ENCODE measurements at places on chromosomes 5 and 9. TPM values are rescaled to one million over a fixed set of nuclear protein-coding genes. Genes with fewer than 3 reads are reported as not detected.

The GABRA1 gene
- total RNA-seq, result not detected

GRCh38 chr9:132230605-132231004 lies 68.7 kb downstream of the NTNG2 start:
- no peaks in the 10 kb centered on the region for H3K4me1 ChIP-seq
- H3K4me3 ChIP-seq, result no peak overlapping the region
- H3K36me3 ChIP-seq, result no peaks in the 10 kb centered on the region
- DNase-seq, result no peak
- H3K27ac ChIP-seq, result no peak overlapping the region

GRCh38 chr9:129170229-129170628 lies 7.8 kb downstream of the IER5L start:
- H3K36me3 ChIP-seq, result no peaks in the 10 kb centered on the region
- no peak for DNase-seq
- H3K27me3 ChIP-seq, result no peaks in the 10 kb centered on the region
- no peak overlapping the region for H3K4me3 ChIP-seq
- peaks cover 22% of the 10 kb centered on the region for H3K4me1 ChIP-seq

- H3K27me3 ChIP-seq, result no peaks in the 10 kb centered on the region
- no peaks in the 10 kb centered on the region for H3K36me3 ChIP-seq
- H3K27ac ChIP-seq, result no peak overlapping the region
These were observed 88.8 kb upstream of the TTC23L start for GRCh38 chr5:34750206-34750605.

The MAMDC2 gene
- 9.1 TPM for total RNA-seq

The PCDHA9 gene
- not detected for total RNA-seq

DNA sequence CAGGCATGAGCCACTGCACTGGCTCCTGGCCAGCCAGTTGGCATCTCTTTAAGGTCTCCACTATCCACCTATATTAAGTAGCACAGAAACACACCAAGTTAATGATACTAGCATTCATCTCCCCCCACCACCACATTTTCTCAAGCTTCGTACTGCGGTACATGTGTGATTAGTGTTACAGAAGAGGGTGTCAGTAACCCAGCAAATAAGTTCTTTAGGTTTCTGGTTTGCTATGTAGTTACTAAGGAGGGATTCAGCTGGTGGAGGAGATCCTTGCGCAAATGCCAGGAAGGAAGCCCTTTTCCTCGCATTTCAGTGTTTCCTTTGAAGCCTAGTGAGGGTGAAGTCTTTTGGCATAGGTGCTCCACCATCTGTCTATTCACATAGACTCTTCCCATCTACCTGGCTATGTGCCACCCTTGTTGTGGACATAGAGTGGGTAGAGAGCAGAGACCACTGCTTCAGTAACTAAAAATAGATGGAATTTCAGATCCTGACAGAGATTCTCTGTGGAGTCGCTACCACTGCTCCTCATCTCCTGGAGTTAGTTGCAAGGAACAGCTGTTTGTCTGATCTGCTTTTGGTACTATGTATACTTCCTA lies 16.7 kb downstream of the UBE2D2 start:
- no peak for DNase-seq
- peaks cover 38% of the 10 kb centered on the region for H3K4me1 ChIP-seq
- no peak overlapping the region for H3K4me3 ChIP-seq
- H3K27ac ChIP-seq, result no peak overlapping the region
- H3K27me3 ChIP-seq, result no peaks in the 10 kb centered on the region
- no peaks in the 10 kb centered on the region for H3K36me3 ChIP-seq

GRCh38 chr5:14720236-14720923 lies 55.9 kb downstream of the OTULIN start:
- no peak for DNase-seq
- H3K4me1 ChIP-seq, result no peaks in the 10 kb centered on the region
- peaks cover 62% of the 10 kb centered on the region for H3K36me3 ChIP-seq
- no peaks in the 10 kb centered on the region for H3K27me3 ChIP-seq
- H3K27ac ChIP-seq, result no peak overlapping the region
- H3K4me3 ChIP-seq, result no peak overlapping the region

GRCh38 chr5:88954511-88954910 lies 71.5 kb upstream of the MEF2C start:
- peaks cover 4% of the 10 kb centered on the region for H3K4me1 ChIP-seq
- no peaks in the 10 kb centered on the region for H3K27me3 ChIP-seq
- no peak overlapping the region for H3K27ac ChIP-seq
- no peak for DNase-seq
- H3K36me3 ChIP-seq, result no peaks in the 10 kb centered on the region

The ENHO gene
- total RNA-seq, result 0.37 TPM

DNA sequence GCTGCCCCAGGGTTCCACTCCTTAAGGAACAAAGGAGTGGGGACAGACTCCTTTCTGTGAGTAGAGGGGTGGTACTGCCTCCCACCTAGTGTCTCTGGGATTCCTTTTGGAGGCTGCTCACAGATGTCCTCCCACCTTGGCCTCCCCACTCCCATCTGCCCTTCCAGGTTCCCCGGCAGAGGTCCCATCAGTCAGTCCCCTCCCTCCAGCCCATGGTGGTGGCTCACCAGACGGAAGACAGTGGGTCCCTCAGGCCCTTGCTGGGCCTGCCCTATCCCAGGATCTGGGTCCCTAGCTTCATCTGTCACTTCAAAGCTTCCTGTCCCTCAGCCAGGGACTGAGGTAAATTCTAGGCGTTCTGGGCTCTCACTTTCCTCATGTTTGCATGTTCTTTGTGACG lies 35.6 kb upstream of the NEK6 start:
- no peak for DNase-seq
- peaks cover 56% of the 10 kb centered on the region for H3K4me1 ChIP-seq
- no peak overlapping the region for H3K27ac ChIP-seq
- no peak overlapping the region for H3K4me3 ChIP-seq
- no peaks in the 10 kb centered on the region for H3K36me3 ChIP-seq

The TAF11L10 gene
- not detected for total RNA-seq

- H3K4me1 ChIP-seq, result peaks cover 23% of the 10 kb centered on the region
- H3K27me3 ChIP-seq, result no peaks in the 10 kb centered on the region
- no peak overlapping the region for H3K27ac ChIP-seq
- H3K4me3 ChIP-seq, result no peak overlapping the region
- H3K36me3 ChIP-seq, result peaks cover 53% of the 10 kb centered on the region
These were observed 32.9 kb downstream of the TMEM252 start for GRCh38 chr9:68507806-68508145.

The EPB41L4B gene
- total RNA-seq, result 10.2 TPM

The CAVIN4 gene
- total RNA-seq, result 49.4 TPM

The GPR150 gene
- not detected for total RNA-seq

The DCP2 gene
- total RNA-seq, result 20.4 TPM

GRCh38 chr5:133950821-133951612 lies 17.4 kb downstream of the C5orf15 start:
- H3K27me3 ChIP-seq, result no peaks in the 10 kb centered on the region
- H3K36me3 ChIP-seq, result peaks cover 15% of the 10 kb centered on the region
- no peak for DNase-seq
- peaks cover 42% of the 10 kb centered on the region for H3K4me1 ChIP-seq
- no peak overlapping the region for H3K4me3 ChIP-seq

The C9orf43 gene
- total RNA-seq, result 0.75 TPM

DNA sequence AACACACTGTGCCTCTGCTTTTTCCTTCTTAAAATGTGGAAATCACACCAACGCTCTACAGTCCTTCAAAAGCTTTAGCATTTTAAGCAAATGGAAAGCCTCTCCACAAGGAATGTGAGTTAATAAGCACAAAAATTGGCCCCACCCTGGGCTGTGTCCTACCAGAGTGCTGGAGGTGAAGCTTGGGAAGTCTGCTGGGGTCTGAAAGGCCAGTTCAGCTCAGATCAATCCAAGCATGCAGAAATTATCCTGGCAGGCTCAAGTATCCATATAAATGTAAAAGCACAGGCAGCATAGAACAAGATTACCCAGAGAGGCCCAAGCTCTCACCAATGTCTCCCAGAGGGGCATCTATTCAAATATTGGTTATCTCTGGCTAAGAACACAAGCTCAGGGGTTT lies 98.5 kb downstream of the ESM1 start:
- no peak overlapping the region for H3K27ac ChIP-seq
- H3K4me1 ChIP-seq, result no peaks in the 10 kb centered on the region
- DNase-seq, result no peak
- peaks cover 3% of the 10 kb centered on the region for H3K27me3 ChIP-seq
- no peak overlapping the region for H3K4me3 ChIP-seq

DNA sequence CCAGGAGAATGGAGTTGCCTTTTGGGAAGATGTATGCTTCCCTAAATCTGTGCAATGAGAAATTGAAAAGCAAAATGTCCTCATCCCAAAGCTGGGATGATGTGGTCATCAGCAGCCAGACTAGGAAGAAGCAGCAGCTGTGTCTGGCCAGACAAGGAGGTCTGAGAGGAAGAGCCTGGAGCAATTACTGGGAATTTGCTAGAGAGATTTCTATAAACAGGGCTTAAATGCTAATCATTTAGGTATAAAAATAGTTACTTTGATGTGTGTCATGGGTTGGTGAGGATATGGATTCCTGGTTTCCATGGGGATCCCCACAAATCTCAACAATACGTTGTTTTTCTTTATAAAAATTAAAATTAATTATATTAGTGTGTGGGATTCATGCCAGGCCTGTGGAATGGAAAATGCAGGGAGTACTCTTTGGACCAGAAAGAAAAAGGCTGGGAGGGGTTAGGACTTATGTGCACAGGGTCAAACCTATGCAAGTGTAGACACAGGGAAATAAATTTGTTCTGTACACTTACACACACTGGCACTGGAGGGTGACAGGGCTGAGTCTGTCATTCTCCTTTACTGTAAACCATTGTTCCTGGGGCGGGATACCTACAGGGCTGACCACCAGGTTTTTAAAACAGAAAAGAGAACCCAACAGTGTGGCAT lies 58.7 kb upstream of the TRPC7 start:
- H3K27me3 ChIP-seq, result no peaks in the 10 kb centered on the region
- no peak overlapping the region for H3K27ac ChIP-seq
- no peaks in the 10 kb centered on the region for H3K36me3 ChIP-seq

GRCh38 chr9:115063058-115063845 lies 54.7 kb downstream of the TNC start:
- no peak overlapping the region for H3K4me3 ChIP-seq
- no peaks in the 10 kb centered on the region for H3K36me3 ChIP-seq
- no peaks in the 10 kb centered on the region for H3K27me3 ChIP-seq
- H3K4me1 ChIP-seq, result no peaks in the 10 kb centered on the region

GRCh38 chr5:32018476-32019436 lies 155.4 kb downstream of the GOLPH3 start:
- peaks cover 20% of the 10 kb centered on the region for H3K4me1 ChIP-seq
- no peak overlapping the region for H3K4me3 ChIP-seq

DNA sequence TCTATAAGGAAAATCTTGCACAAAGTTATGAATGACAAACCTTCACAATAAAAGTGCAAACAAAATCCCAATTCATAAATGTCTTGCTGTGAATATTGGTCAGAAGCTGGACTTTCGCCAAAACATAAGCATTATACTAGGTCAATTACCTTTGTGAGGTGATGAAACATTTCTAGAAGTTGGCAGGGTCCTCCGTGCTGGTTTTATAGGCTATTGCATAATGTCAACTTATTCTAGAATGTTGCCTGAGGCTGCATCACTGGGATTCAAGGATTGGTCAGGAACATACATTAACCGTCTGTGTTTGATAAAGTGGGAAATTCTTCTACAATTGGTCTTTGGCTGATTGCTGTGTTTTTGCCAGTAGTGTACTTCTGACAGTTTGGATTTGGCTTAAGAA lies 49.8 kb upstream of the PALM2AKAP2 start:
- no peak overlapping the region for H3K4me3 ChIP-seq
- H3K36me3 ChIP-seq, result no peaks in the 10 kb centered on the region
- no peaks in the 10 kb centered on the region for H3K27me3 ChIP-seq
- no peak overlapping the region for H3K27ac ChIP-seq
- H3K4me1 ChIP-seq, result no peaks in the 10 kb centered on the region
- no peak for DNase-seq

The PCDHB10 gene
- total RNA-seq, result 1.2 TPM

The GRK6 gene
- total RNA-seq, result 26.3 TPM

- H3K4me3 ChIP-seq, result no peak overlapping the region
- no peak for DNase-seq
- H3K27ac ChIP-seq, result no peak overlapping the region
These were observed 86.7 kb downstream of the CAMSAP1 start for GRCh38 chr9:135820661-135821060.

- H3K27ac ChIP-seq, result no peak overlapping the region
- H3K36me3 ChIP-seq, result no peaks in the 10 kb centered on the region
- H3K4me1 ChIP-seq, result peaks cover 9% of the 10 kb centered on the region
These were observed 24.7 kb downstream of the NR5A1 start for GRCh38 chr9:124482431-124483031.

- no peak for DNase-seq
- no peaks in the 10 kb centered on the region for H3K4me1 ChIP-seq
- no peak overlapping the region for H3K4me3 ChIP-seq
- no peak overlapping the region for H3K27ac ChIP-seq
These were observed 1235.6 kb downstream of the EFNA5 start for GRCh38 chr5:106435185-106435584.

The RORB gene
- 2.9 TPM for total RNA-seq

DNA sequence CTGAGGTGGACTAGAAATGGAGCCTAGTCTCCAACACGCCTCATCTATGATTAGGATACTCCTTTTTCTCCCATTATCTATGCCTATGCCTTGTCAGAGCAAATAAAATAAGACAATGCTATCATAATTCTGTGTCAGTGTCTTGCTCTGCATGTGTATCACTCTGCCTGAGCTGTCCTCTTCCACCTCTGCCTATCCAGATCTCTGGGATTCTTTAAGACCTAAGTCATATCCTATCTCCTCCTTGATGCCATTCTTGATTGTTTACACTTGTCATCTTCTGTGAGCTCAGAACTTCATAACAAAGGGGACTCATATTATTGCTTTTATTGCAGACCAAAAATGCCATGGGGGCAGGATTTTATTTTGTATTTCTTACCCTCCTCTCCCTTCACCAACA lies 351.2 kb upstream of the C9orf72 start:
- H3K36me3 ChIP-seq, result no peaks in the 10 kb centered on the region
- H3K4me3 ChIP-seq, result no peak overlapping the region
- DNase-seq, result no peak
- H3K4me1 ChIP-seq, result no peaks in the 10 kb centered on the region
- H3K27ac ChIP-seq, result no peak overlapping the region

DNA sequence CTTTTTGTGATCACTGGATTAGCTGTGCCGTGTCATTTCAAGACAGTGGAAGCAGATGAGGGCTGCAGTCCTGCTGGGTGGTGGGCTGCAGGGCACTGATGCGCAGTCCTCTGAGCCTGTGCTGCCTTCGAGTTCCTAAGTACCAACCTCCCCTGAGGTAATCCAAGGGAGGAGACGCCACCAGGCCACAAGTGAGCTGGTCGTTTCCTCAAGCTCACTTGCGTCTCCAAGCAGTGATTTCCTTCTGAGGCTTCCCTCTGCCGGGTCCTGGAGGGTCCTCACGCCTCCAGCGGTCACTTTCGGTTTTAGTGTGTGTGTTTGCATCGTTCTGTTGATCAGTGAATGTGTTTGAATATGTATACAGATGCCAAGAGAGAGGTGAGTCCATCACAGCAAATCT lies 115.7 kb downstream of the TRIO start:
- no peaks in the 10 kb centered on the region for H3K36me3 ChIP-seq
- no peaks in the 10 kb centered on the region for H3K27me3 ChIP-seq
- no peak for DNase-seq
- H3K27ac ChIP-seq, result peak overlapping the region; percentile 14

GRCh38 chr5:140635291-140636257 lies 2.6 kb upstream of the CD14 start:
- H3K4me1 ChIP-seq, result peaks cover 40% of the 10 kb centered on the region
- no peaks in the 10 kb centered on the region for H3K36me3 ChIP-seq
- no peak overlapping the region for H3K27ac ChIP-seq
- no peaks in the 10 kb centered on the region for H3K27me3 ChIP-seq
- no peak overlapping the region for H3K4me3 ChIP-seq

GRCh38 chr9:14063756-14064155 lies 250.2 kb downstream of the NFIB start:
- no peak for DNase-seq
- H3K27me3 ChIP-seq, result no peaks in the 10 kb centered on the region
- H3K4me1 ChIP-seq, result no peaks in the 10 kb centered on the region
- no peak overlapping the region for H3K27ac ChIP-seq
- no peak overlapping the region for H3K4me3 ChIP-seq
